Naive thymus-derived CD4-positive, alpha-beta T cell (primary cell): ENCODE measurements at places on chromosomes 6 and 20. TPM values are rescaled to one million over a fixed set of nuclear protein-coding genes. Genes with fewer than 3 reads are reported as not detected.

- H3K4me1 ChIP-seq = peaks cover 86% of the 10 kb centered on the region
- H3K27me3 ChIP-seq = no peaks in the 10 kb centered on the region
Measured at GRCh38 chr20:44644230-44644617, 7.3 kb downstream of the ADA start.

- H3K36me3 ChIP-seq = no peaks in the 10 kb centered on the region
- H3K4me3 ChIP-seq = no peak overlapping the region
- no peak for DNase-seq
- H3K27me3 ChIP-seq = no peaks in the 10 kb centered on the region
Measured at GRCh38 chr20:3753501-3754275, 13.9 kb downstream of the ADISSP start.

- H3K27me3 ChIP-seq = peaks cover 26% of the 10 kb centered on the region
Measured at GRCh38 chr6:27605401-27606342, 132.8 kb upstream of the ZNF184 start.

- H3K27me3 ChIP-seq = no peaks in the 10 kb centered on the region
- DNase-seq = no peak
- peak overlapping the region; percentile 87 for H3K27ac ChIP-seq
- H3K4me3 ChIP-seq = peak overlapping the region; percentile 85
- peaks cover 13% of the 10 kb centered on the region for H3K4me1 ChIP-seq
- H3K36me3 ChIP-seq = no peaks in the 10 kb centered on the region
Measured at GRCh38 chr20:37179683-37180524, 556 bp upstream of the MROH8 start.

SUPT3H gene
- 8.3 and 10.0 TPM in 2 replicates for total RNA-seq

DNA sequence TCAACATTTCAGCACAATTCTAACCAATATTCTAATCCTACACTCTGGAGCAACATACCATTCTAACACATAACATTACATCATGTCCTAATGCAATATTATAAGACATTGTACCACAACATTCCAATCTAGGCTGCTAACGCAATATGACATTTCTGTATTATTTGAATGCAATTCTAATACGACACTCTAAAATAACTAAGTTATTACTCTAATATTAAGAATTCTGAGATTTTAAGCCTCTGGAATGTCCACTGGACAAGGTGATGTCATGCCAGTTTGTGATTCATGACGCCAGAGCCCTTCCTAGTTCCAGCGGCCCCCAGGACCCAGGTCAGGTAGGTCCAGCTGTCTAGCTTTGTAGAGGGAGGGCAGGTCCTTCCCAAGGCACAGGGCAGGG is 69.7 kb upstream of the SIRPA start:
- H3K36me3 ChIP-seq = no peaks in the 10 kb centered on the region
- no peak for DNase-seq
- no peak overlapping the region for H3K4me3 ChIP-seq
- H3K27ac ChIP-seq = no peak overlapping the region

DNA sequence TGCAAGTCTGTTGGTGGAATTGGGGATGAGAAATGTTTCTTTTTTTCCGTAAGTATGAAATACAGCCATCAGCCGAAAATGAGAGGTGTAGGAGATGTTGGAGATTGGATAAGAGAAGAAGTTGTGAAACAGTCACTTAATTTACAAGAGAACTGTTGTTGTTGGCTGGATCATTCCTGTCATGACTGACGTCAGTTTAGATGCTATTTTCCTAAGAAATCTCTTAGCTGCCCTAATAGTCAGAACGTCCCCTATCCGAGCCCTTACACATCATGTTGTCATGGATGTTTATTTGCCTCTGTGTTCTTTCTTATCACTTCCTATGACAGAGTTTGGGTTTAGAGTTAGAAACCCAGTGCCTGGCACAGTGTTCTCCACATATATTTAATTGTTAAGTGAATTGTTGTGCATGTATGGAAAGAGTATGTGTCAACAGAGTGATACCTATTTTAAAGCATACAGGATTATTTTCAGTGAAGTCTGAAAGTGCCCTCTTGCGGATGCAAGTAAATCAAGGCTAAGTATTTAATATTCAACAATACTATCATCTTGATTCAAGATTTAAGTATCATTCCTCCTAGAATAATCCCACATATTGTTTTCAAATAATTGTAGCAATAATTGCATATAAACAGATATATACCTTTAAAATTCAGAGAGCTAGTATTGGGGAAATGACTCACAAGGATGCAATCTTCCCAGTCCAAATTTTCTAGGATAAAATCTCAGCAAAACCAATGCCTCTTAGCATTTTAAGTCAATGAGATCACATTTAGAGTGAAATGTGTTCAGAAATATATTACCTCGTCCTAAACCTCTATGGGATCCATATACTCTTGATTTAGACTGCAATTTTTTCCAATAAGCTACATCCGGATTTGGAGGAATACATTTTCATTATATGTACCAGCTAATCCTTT is 309.9 kb upstream of the NOX3 start:
- no peak overlapping the region for H3K27ac ChIP-seq
- H3K4me1 ChIP-seq = no peaks in the 10 kb centered on the region
- H3K36me3 ChIP-seq = no peaks in the 10 kb centered on the region

CDH26 gene
- total RNA-seq = 1.6 TPM

- no peak overlapping the region for H3K4me3 ChIP-seq
- DNase-seq = no peak
- no peak overlapping the region for H3K27ac ChIP-seq
Measured at GRCh38 chr20:61737812-61738443, 327.8 kb downstream of the TAF4 start.

ERGIC3 gene
- 139 TPM for total RNA-seq

NMBR gene
- total RNA-seq = not detected

DNA sequence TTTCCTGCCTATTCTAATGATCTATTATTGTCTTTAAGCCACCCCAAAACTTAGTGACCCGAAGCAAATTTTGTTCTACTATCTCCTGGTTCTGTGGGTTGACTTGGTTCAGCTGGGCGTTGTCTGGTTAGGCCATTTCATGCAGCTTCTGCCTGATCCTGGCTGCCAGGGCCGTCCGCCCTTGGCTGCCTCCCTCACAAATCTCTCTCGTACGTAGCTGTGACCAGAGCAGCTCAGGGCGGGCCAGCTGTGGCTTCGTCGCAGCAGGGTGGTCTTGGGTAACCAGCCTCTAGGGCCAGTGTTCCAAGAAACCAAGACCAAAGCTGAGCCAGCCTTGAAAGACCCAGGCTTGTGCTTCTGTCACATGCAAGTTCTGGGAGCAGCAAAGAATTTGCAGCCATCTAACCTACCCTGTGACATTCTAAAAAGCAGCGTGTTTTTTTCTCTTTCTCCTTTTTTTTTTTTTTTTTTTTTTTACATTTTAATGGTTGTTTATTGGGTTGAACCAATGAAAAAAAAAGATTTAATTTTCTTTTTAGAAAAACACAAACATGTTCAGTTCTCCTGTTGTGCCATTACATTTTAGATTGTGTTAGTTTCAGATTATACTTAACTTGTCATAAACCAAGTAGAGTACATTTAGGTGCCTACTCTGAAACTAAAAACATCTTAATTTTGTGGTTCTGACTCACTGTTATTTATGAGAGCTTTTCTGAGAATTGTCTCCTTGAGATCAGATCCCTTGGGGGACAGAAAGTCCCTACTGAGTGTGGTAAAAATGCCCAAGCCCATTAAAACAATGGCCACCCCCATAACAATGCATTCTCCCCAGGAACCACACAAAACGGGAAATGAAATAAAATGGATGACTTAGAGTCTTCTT is 83.9 kb downstream of the ZDHHC14 start:
- H3K27ac ChIP-seq = no peak overlapping the region
- H3K27me3 ChIP-seq = no peaks in the 10 kb centered on the region
- DNase-seq = no peak
- H3K4me1 ChIP-seq = peaks cover 10% of the 10 kb centered on the region

OGFRL1 gene
- 30.4 TPM for total RNA-seq

GRCh38 chr20:8788275-8788674 is 280.6 kb upstream of the PLCB4 start:
- H3K4me3 ChIP-seq = no peak overlapping the region
- no peak for DNase-seq
- no peaks in the 10 kb centered on the region for H3K27me3 ChIP-seq
- H3K36me3 ChIP-seq = peaks cover 5% of the 10 kb centered on the region

- no peaks in the 10 kb centered on the region for H3K4me1 ChIP-seq
- no peaks in the 10 kb centered on the region for H3K27me3 ChIP-seq
- H3K36me3 ChIP-seq = no peaks in the 10 kb centered on the region
- no peak for DNase-seq
- H3K27ac ChIP-seq = no peak overlapping the region
Measured at GRCh38 chr6:116136933-116137340, 11.0 kb upstream of the COL10A1 start.

DNA sequence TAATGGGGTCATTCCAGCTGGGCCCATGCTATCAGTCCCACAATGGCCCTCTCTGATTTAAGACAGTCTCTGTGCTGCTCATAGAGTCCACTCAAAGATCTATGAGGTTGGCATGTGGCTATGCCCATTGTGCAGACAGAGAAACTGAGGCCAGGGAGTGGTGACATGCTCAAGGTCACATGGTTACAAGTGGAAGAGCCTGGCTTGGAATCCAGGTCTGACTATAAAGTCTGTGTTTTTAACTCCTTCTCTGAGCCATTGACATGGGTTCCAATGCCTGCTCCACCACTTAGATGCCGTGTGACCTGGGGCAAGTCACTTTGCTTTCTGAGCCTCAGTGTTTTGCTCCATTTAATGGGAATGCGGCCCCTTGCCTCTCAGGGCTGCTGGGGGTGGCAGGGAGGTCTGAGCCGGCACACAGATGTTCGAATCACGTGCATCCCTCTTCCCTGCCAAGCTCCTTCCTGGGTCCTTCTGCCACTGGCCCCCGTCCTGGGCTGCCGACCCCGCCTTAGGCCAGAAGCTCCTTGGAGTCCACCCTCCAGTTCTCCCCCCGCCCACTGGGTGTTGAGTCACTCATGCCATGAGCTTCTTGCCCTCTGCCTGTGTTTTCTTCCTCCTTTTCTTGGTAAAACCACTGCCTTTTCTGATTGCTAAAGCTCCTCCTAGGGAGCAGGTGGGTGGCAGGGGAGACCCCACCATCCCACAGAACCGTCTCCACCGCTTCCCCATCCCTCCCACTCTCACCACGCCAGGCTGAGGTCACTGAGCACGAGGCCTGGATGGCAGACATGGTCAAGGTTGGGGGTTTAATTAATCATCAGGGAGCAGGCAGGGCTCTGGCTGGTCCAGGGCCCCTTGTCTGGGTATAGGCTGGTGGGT is 35.7 kb downstream of the CEBPB start:
- H3K4me3 ChIP-seq = no peak overlapping the region
- H3K36me3 ChIP-seq = no peaks in the 10 kb centered on the region
- no peak for DNase-seq
- no peak overlapping the region for H3K27ac ChIP-seq
- no peaks in the 10 kb centered on the region for H3K4me1 ChIP-seq

DNA sequence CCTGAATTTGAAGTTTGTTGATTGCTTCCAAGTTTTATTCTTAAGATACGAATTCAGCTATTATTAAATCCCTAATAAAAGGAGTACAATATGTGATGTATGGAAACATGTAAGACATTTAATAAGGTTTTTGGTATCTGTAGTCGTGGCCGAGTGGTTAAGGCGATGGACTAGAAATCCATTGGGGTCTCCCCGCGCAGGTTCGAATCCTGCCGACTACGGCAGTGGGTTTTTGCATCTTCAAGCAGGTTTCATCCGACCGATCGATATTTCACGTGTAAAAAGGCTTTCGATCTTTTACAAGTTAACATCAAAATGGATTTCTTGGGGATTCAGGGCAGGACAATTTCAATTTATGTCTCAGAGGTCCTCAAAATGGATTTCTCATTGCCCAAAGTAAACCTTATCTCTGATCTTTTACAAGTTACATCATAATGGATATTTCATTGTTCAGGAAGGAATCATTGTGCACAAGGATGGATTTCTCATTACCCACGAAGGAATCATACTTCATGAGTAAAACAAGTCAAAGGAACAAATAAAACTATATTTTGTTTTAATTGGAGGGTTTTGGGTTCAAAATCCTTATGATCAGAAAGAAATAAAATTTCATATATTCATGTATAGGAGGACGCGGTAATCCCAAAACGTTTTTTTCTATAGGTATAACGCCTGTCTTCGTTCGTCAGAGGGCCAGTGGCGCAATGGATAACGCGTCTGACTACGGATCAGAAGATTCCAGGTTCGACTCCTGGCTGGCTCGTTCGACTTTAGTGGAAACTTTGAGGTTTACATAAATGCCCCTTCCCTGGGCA is 37.3 kb upstream of the BTN3A2 start:
- no peak overlapping the region for H3K27ac ChIP-seq
- no peaks in the 10 kb centered on the region for H3K36me3 ChIP-seq
- H3K4me1 ChIP-seq = peaks cover 20% of the 10 kb centered on the region
- DNase-seq = no peak
- H3K27me3 ChIP-seq = no peaks in the 10 kb centered on the region

MEP1A gene
- not detected for total RNA-seq

GRCh38 chr6:121940728-121941127 is 458.7 kb upstream of the HSF2 start:
- H3K4me3 ChIP-seq = no peak overlapping the region
- no peak overlapping the region for H3K27ac ChIP-seq
- H3K27me3 ChIP-seq = no peaks in the 10 kb centered on the region

ADA gene
- total RNA-seq = 26.4 TPM

GRCh38 chr6:148677594-148678476 is 69.0 kb upstream of the UST start:
- H3K36me3 ChIP-seq = no peaks in the 10 kb centered on the region
- no peaks in the 10 kb centered on the region for H3K4me1 ChIP-seq
- DNase-seq = no peak
- no peak overlapping the region for H3K4me3 ChIP-seq
- H3K27me3 ChIP-seq = no peaks in the 10 kb centered on the region

DNA sequence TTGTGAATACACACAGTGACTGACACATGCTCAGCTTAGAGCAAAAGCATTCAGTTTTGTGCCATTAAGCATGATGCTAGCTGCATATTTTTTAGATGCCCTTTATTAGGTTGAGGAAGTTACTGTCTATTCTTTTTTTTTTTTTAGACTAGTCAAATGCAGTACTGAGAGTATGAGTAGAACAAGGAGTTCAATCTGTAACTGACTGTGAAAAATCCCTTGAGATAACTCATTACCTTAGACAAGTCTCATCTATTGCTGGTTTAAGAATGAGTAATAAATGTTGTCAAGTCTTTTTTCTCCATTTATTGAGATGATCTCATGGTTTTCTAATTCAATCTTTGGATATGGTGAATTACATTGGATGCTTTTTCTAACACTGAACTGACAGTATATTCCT is 23.2 kb downstream of the AHI1 start:
- H3K4me3 ChIP-seq = no peak overlapping the region
- H3K4me1 ChIP-seq = no peaks in the 10 kb centered on the region
- no peaks in the 10 kb centered on the region for H3K27me3 ChIP-seq
- no peak overlapping the region for H3K27ac ChIP-seq

DNA sequence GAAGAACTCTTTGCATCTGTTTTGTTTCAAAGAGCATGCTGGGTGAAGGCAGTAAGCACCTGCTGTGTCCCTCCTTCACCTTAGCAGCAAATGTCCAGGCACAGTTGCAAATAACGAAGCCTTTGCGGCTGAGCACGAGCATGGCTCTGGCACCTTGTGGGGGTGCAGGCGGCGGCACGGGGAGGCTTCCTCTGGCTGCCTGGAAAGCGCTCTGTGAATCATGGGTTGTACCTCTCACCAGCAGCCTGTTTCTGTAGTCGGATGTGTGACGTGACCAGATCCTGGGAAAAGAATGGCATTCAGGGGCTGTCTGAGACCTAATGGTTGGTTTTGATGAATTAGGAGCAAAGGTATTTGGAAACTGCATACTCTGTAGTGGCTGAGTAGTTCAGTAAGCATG is 144.8 kb downstream of the DTNBP1 start:
- H3K27ac ChIP-seq = no peak overlapping the region
- H3K27me3 ChIP-seq = no peaks in the 10 kb centered on the region
- no peak overlapping the region for H3K4me3 ChIP-seq
- DNase-seq = no peak
- no peaks in the 10 kb centered on the region for H3K4me1 ChIP-seq
- no peaks in the 10 kb centered on the region for H3K36me3 ChIP-seq

SLX4IP gene
- 8.2 and 8.4 TPM in 2 replicates for total RNA-seq
